AG08396 (cell line): ENCODE measurements at places on chromosomes 2 and 18.

DNA sequence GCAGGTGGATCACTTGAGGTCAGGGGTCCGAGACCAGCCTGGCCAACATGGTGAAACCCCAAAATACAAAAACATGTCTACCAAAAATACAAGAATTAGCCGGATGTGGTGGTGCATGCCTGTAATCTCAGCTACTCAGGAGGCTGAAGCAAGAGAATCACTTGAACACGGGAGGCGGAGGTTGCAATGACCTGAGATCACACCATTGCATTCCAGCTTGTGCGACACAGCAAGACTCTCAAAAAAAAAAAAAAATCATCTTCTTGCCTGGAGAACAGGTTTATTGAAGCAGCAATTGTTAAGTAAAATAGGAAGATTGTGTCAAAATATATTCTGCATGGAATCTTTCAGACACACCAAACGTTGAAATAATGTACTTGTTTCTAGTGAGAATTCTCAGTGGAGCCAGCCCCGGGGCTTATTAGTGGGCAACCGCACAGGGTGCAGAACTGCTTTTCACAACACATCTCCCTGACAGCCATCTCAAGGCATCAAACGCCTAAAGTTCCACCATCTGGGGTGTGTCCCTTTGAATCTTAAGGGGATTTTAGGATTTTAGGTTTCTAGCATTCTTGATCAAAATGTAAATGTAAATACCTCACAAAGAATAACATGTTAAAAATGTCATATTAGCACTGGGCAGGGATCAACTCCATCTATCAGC is 28.6 kb upstream of the PPP4R1 start:
- DNase-seq, result no peak

- DNase-seq, result no peak
These were observed 131.3 kb downstream of the PIK3C3 start for GRCh38 chr18:42086288-42086687.

DNA sequence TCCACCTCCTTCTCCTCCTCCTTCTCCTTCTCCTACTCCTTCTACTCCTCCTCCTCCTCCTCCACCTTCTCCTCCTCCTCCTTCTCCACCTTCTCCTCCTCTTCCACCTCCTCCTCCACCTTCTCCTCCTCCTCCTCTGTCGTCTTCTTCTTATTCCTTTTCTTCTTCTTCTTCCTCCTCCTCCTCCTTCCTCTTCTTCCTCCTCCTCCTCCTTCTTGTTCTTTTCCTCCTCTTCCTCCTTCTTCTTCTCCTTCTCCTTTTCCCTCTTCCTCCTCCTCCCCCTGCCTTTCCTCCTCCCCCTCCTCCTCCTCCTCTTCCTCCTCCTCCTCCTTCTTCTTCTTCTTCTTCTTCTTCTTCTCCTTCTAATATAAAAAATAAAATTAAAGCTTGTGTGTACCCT is 971.2 kb upstream of the PIK3C3 start:
- no peak for DNase-seq

- no peak for DNase-seq
These were observed 50.5 kb upstream of the MAP4K3 start for GRCh38 chr2:39487398-39488250.

- DNase-seq, result no peak
These were observed 219.9 kb downstream of the SETBP1 start for GRCh38 chr18:44900627-44901026.

DNA sequence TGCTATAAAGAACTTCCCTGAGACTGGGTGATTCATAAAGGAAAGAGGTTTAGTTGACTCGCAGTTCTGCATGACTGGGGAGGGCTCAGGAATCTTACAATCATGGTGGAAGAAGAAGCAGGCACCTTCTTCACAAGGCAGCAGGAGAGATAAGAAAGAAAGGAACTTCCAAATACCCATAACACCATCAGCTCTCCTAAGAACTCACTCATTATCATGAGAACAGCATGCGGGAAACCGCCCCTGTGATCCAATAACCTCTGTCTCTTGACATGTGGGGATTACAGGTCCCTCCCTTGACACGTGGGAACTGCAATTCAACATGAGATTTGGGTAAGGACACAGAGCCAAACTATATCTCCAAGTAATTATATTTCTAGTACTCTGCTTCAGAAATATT is 163.8 kb upstream of the CDH20 start:
- no peak for DNase-seq

DNA sequence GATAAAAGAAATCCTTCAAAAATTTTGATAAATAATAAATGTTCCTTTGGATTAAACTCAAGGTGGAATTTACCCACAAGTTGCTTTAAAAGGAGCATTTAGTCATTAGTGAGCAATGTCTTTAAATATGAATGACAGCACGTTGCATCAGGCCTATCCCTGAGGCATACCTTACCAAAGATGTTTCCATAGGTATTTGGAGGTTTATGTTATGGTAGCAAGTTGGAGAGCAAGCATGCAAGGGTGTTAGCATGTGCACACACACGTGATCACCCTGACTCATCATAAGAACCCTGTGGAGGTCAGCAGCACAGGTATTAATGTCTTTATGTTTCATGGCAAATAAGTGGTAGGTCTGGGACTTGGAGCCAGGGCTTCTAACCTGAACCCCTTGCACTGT is 159.9 kb downstream of the ACTR3 start:
- no peak for DNase-seq

DNA sequence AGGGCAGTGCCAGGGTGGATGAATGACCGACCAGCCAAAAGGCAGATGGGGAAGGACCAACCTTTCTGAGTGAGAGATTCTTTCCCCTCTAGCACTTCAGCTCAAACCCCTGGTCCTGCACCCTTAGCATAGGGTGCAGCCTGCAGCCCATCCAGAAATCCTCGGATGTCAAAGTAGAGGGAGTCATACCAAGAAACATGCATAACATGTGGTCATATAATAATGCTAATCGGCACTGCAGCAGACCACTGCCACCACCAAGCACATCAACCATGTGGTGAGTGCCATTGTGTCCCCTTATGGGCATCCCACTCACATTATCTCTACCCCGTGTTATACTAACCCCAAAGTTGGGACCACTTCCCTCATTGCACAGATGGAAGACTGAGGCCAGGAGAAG is 17.7 kb downstream of the ATOH8 start:
- DNase-seq, result no peak

DNA sequence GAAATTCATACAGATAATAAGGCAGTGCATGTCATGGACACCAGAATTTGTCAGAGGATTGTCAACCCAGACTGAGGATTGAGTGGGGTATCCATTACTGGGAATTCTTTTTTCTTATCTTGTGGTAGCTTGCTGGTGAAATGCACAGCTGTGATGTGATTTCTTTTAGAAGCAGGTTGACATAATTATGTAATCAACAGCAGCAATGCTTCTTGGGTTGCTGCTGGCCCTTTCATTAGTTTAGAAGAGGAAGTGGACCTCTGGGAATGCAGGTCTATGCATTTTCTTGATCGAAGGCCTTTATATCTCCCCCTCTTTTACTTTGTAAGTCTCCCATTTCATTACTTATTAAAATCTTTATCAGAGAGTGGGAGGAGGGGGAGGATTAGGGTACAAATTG is 319.9 kb downstream of the AGPS start:
- no peak for DNase-seq

GRCh38 chr2:219713110-219713509 is 85.7 kb downstream of the SLC4A3 start:
- DNase-seq, result peak; percentile 36

- no peak for DNase-seq
These were observed 905.6 kb downstream of the SOCS6 start for GRCh38 chr18:71194438-71194837.

DNA sequence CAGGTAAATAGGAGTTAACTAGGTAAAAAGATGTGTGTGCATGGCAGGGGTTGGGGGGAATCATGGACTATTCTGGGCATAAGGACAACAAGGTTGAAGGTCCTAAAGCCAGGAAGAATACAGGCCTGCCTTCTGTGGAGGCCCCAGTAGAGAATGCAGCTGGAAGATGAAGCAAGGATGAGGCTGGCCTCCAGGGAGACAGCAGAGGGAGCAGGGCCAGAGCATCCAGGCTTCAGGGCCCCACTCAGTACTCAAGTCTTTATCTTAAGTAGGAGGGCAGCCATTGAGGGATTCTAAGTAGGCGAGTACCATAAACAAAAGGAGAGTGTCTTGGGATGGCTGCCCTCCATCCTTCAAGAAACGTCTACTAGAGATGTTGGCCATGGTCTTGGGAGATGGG is 101.8 kb upstream of the APCDD1 start:
- DNase-seq, result no peak

- no peak for DNase-seq
These were observed 40.3 kb upstream of the SIGLEC15 start for GRCh38 chr18:45785134-45785533.

GRCh38 chr2:21268878-21269224 is 145.1 kb downstream of the TDRD15 start:
- DNase-seq, result no peak

- DNase-seq, result peak; percentile 75
These were observed 116.0 kb downstream of the TNS1 start for GRCh38 chr2:217886720-217887309.

GRCh38 chr2:65081232-65081685 is 25.0 kb downstream of the CEP68 start:
- no peak for DNase-seq

- DNase-seq, result no peak
These were observed 60.6 kb downstream of the ZEB2 start for GRCh38 chr2:144459286-144459685.

DNA sequence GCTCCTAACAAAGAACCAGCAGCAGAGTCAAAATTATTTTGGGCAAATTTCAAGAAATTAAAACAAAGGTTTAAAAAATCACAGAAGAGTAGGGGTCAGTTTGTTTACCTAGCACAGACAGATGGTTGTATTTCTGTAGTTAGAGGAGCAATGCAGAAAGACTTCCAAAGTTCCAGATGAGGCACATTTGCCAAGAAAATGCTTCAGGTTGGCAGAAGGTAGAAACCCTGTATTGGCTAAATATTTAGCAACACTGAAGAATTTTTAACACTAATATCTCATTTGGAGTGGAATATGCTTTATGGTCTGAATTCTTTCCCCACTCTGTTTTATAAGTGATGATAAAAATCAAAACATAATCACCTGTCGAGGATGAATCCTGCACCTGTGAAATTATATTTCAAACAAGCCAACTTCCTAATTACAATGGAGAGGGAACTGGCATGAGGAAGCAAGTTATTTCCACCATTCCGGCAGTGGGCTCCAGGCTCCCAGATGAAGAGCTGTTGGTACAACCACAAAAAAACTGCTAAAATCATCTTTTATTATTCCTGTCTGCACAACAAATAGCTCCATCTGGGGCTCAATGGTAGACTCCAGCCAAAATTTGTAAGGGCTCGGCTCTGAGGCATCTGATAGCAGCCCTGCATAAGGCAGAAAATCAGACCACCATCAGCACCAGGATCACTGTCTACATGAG is 286.5 kb upstream of the REV1 start:
- no peak for DNase-seq

- no peak for DNase-seq
These were observed 493.3 kb downstream of the CMPK2 start for GRCh38 chr2:6372317-6372901.

- DNase-seq, result no peak
These were observed 690.4 kb upstream of the LRATD1 start for GRCh38 chr2:13942111-13942510.

DNA sequence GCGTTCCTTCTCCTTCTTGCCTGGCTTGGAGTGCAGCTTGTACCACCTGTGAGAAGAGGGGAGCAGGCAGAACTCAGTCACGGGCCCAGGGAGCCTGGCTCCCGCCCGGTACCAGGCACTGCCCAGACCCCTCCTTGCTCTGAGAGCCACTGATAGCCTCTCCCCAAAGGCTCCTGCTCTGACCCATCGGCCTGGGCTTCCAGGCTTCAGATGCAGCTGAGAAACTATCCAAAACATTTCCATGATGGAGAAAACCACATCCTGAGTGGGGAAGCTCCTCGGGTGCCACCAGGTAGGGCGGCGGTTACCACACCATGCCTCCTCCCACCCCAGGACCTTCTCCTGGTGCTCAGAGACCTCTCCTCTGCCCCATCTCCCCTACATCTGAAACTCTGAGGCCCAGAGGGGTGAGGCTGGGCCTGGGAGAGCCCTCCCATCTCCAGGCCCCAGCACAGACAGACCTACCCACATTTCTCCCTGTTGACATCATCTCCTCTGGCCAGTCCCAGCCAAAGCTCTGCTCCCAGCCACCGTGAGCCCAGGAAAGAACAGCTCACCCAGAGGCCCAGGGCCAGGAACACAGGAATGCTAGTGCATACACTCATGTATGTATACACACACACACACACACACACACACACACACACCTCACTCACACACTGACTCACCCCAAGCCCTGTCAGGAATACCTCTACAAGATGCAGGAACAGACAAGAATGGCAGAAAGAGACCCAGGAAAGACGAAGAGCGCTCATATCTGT is 17.9 kb upstream of the SFXN5 start:
- peak; percentile 97 for DNase-seq

- DNase-seq, result no peak
These were observed 71.9 kb downstream of the ADD2 start for GRCh38 chr2:70696142-70696541.

DNA sequence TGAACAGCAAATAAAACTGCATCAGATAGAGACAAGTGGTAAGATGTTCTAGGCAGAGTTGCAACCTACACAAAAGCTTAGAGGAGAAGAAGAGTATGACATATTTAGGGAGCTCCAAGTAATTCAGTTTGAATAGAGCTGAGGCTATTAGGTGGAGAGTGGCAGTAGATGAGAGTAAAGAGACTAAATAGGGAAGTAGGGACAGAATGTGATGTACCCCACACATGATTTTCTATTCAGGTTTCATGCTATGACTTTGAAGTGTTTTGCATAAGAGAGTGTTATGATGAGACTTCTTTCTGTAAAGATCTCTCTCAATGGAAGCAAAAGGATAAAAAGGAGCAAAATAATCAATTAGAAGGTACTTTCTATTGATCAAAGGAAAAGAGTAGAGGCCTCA is 206.8 kb upstream of the ERBB4 start:
- DNase-seq, result no peak
